NCI-H1436 (cell line): ENCODE measurements at places on chromosomes 12 and 14.

DNA sequence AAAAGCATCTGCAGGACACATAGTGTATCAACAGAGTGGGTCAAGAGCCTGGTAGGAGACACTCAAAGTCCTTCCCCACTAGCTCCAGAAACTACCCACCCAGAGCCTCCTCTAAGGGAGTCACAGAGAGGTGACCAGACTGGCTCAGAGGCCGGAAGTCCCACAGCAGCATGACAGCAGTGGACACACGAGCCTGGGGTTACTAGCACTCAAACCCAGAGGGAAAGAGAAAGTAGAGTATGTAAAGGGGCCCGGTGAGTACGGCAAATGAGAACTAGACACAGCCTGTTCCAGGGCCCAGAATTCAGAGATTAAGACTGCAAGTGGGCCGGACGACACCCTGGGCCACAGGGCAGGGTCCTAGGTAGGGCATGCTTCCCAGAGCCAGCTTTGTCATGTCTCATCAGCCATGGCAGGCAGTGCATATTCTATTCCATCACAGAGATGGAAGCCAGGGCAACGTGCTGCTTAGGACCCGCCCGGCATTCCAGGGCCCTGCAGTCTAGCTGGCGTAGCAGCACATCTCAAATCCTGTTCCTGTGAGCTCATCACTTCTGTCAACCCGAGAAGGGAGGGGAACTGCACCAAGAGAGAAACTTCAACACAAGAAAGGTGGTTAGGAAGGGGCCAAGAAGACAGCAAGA is 4.2 kb downstream of the IFFO1 start:
- DNase-seq, result no peak

DNA sequence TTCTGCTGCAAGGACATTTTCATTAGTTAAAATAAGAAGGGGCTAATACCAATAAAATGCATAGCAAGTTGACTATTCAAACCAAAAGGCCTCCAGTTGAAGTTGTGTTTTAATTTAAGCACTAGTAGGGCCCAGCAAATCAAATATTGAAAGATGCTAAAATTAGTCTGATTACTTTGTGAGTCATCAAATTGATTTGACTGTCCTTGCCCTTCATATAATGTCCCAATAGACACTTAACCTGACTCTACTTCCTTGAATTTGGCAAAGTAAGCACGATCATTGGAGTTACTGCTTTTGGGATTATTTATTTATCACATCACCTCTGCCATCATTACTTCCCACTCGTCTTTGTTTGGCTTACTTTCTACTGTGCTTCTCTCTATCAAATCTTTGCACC is 798.5 kb downstream of the DIO2 start:
- no peak for DNase-seq

DNA sequence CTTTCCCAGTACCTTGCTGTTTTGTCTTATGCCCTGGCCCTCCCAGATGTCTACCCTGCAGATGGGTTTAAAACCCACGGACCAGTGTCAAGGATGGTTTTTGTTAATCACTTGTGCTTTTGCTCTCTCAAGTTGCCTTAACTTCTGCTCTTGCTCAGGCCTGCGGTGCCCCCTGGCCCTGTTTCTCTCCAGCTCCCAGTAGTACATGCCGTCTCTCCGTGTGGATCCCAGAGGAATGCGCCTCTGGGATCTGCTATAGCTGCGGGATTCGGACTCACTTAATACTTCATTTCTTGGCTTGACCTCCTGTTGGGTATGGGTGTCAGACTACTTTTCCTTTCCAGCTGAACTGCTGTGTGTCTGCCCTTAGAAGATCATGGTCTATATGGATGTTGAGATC is 14.5 kb downstream of the PLEKHG3 start:
- DNase-seq, result no peak

GRCh38 chr14:83534995-83535394 is 1994.9 kb upstream of the FLRT2 start:
- DNase-seq, result no peak

- no peak for DNase-seq
These were observed 19.5 kb downstream of the GCN1 start for GRCh38 chr12:120175062-120175461.
